HuH-7.5 (cell line): ENCODE measurements at places on chromosomes 12 and 14.

DNA sequence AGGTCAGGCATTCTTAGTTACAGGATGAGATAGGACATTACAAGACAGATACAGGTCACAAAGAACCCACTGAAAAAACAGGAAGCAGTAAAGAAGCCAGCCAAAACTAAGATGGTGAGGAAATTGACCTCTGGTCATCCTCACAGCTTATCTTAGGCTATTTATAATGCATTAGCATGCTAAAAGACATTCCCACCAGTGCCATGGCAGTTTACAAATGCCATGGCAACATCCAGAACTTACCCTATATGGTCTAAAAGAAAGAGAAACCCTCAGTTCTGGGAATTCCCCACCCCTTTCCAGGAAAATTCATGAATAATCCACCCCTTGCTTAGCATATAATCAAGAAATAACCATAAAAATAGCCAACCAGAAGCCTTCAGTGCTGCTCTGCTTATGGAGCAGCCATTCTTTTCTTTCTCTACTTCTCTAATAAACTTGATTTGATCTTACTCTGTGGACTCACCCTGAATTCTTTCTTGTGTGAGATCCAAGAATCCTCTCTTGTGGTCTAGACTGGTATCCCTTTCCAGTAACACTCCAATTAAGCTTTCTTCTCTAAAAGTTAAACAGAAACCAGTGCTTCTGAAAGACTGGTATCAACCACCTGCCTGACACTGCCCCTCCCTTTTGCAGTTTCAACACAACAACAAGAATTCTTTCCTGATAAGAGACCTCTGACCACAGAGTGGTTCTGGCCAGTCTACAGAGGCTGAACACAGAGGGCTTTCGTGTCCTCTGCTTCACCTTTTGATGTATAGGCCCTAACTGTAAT, 86.9 kb downstream of the BCAT1 start:
- DNase-seq = no peak

DNA sequence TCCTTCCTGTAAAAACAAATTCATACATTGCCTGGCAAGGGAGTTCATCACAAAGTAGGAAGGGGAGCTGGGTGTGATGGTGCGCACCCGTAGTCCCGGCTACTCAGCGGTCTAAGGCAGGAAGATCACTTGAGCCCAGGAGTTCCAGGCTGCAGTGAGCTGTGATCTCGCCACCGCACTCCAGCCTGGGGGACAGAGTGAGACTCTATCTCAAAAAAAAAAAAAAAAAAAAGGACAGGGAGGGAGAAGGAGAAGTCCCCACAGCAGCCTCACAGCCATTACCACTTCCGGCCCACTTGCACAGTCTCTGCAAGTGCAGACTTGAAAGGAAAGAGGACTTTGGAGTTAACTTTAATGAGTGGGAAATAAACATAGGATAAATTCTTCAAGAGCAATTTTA, 121.0 kb downstream of the FBXL14 start:
- no peak for DNase-seq

DNA sequence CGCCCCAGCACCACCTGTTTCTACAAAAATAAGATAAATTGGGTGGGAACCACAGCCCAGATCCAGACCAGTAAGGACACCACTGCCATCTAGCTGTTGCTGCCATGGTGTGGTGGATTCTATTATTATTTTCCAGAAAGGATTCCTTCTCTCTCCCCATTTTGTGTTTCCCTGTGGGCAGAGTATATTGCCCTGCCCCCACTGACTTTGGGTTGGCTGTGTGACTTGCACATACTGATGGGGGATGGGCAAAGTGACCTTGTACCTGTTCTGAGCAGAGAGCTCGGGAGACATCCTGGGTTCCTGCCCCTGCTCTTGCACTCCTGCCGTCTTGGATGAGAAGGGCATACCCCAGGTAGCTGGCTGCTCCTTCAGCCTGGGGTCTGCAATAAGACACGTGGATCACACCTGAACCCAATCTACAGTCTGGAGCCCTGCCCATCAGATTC, 24.3 kb downstream of the MOAP1 start:
- DNase-seq = no peak

- no peak for DNase-seq
These were observed 350.4 kb downstream of the TMEM121 start for GRCh38 chr14:105876829-105877228.

GRCh38 chr12:120540445-120540844, 6.3 kb downstream of the RNF10 start:
- no peak for DNase-seq

DNA sequence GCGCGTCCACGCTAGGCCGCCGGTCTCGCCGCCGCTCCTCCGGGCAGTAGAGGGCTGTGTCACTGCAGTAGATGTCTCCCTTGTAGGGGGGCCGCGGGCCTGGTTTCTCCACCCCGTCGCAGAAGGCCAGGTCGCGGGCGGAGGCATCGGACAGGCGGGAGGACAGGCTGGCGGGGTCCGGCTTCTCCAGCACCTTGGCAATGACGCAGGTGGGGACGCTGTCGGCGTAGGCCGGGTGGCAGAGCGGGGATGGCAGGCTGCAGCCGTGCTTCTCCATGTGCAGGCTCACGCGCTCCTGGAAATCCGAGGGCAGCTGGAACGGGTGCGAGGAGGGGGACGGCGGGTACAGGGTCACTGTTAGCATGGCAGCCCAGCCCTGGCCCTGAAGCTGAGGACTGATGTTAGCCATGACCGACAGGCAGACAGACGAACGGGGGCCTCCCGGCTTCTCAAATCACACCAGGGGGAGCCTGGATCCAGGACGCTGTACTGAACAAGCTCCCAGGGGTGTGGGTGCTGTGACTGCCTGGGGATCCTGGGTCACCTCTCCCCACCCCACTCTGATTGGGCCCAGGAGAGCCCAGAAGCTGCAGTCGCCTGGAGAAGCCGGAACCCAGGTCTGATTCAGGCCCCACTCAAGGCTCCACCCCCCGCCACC, 48.1 kb downstream of the BEGAIN start:
- DNase-seq = no peak

GRCh38 chr14:105879503-105879866, 353.1 kb downstream of the TMEM121 start:
- no peak for DNase-seq

- no peak for DNase-seq
These were observed 54.1 kb downstream of the DUSP16 start for GRCh38 chr12:12508612-12509011.

GRCh38 chr14:101010835-101011234, 107.3 kb upstream of the RTL1 start:
- no peak for DNase-seq

- no peak for DNase-seq
These were observed 787.0 kb upstream of the TBX3 start for GRCh38 chr12:115470977-115471376.

- no peak for DNase-seq
These were observed 7.8 kb downstream of the AKT1 start for GRCh38 chr14:104787736-104788135.

DNA sequence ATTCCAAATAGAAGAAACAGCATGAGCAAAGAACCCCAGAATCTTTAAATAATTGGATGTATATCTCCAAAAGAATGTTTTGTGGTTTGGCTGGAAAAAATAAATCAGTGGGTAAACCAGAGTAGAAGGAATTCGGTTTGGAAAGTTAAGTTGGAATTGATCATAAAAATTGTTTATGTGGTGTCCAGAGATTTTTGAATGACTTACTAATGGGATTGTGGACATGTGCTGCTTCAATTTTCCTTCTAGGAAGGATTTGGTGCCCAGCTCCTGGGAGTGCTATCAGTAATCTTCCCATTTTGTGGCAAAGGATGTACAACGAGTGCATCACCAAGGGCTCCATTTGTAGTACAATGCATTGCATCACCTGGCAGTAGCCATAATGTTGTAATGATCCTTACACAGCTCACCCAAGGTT, 224.8 kb downstream of the SLC16A7 start:
- DNase-seq = no peak

- no peak for DNase-seq
These were observed 5.8 kb downstream of the JDP2 start for GRCh38 chr14:75433631-75434071.
